ENCODE measurements at places on chromosomes 12 and 14. TPM values are rescaled to one million over a fixed set of nuclear protein-coding genes. Genes with fewer than 3 reads are reported as not detected.

The WBP11 gene
- total RNA-seq = 43.5 TPM

The PLCZ1 gene
- not detected for total RNA-seq

The OR4K1 gene
- total RNA-seq = not detected

The NEUROD4 gene
- total RNA-seq = 0.02 TPM

The SDR9C7 gene
- total RNA-seq = not detected

The TRAFD1 gene
- 17.8 TPM for total RNA-seq

The PLEK2 gene
- total RNA-seq = 29.7 TPM

The KLRC2 gene
- 2.1 TPM for total RNA-seq

The OR4K13 gene
- not detected for total RNA-seq

The GPR68 gene
- 0.03 TPM for total RNA-seq

The SERPINA5 gene
- total RNA-seq = 0.16 TPM

The MYH6 gene
- total RNA-seq = not detected

The EEF1AKMT3 gene
- 6.2 TPM for total RNA-seq

The DPY19L2 gene
- total RNA-seq = 2.1 TPM

The CD69 gene
- total RNA-seq = not detected

The SIRT4 gene
- 0.88 TPM for total RNA-seq

The LRRC10 gene
- not detected for total RNA-seq

The ADAMTS20 gene
- total RNA-seq = not detected

The CATSPERB gene
- total RNA-seq = not detected

The C12orf50 gene
- total RNA-seq = not detected

The ZDHHC22 gene
- total RNA-seq = 0.46 TPM

The GPR135 gene
- total RNA-seq = 1.2 TPM

The NTN4 gene
- total RNA-seq = 44.5 TPM

The HOXC4 gene
- 4.3 TPM for total RNA-seq

The SLC5A8 gene
- total RNA-seq = not detected

The KLHL33 gene
- 0.02 TPM for total RNA-seq

The CLEC1B gene
- not detected for total RNA-seq

The DAO gene
- total RNA-seq = not detected

The KRT71 gene
- total RNA-seq = 0.05 TPM

The EPYC gene
- not detected for total RNA-seq

The RD3L gene
- not detected for total RNA-seq

The KRT1 gene
- not detected for total RNA-seq

The OR6C2 gene
- total RNA-seq = not detected

The KLRK1 gene
- not detected for total RNA-seq
